Uterus (tissue), 4 donors: ENCODE measurements at places on chromosomes 2 and 18. TPM values are rescaled to one million over a fixed set of nuclear protein-coding genes. Genes with fewer than 3 reads are reported as not detected.
A peak's percentile ranks its signal among the peaks of the same experiment; 100 is the strongest.

DNA sequence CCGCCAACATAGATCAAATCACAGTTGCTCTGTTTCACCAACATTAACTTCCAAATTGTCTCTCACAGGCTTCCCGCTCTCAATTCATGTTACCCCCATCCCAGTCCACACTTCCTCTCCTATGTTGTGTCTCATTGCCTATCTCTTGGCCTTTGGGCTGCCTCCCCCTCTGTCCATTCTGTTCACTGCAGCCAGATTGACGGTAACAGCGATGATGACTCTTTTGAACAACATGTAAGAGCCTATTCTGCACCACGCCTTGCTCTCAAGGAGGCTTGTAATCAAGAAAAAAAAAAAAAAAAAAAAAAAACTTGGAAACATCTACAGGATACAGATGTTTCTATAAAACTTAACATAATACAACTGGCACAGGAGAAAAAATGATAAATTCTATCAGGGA, 77.3 kb upstream of the RMDN2 start:
- H3K27me3 ChIP-seq: no peaks in the 10 kb centered on the region
- H3K4me1 ChIP-seq: peaks cover 13% of the 10 kb centered on the region
- H3K27ac ChIP-seq: no peak overlapping the region

Gene TEKT4
- 0.55 TPM for total RNA-seq

- no peaks in the 10 kb centered on the region for H3K36me3 ChIP-seq
- H3K27me3 ChIP-seq: no peaks in the 10 kb centered on the region
- no peaks in the 10 kb centered on the region for H3K4me1 ChIP-seq
- H3K4me3 ChIP-seq: no peak overlapping the region
- no peak for DNase-seq
These were observed 7.8 kb upstream of the CCDC141 start for GRCh38 chr2:179057737-179058136.

- H3K4me3 ChIP-seq: no peak overlapping the region
- H3K27ac ChIP-seq: no peak overlapping the region
These were observed 4.6 kb upstream of the ACAA2 start for GRCh38 chr18:49817947-49818346.

DNA sequence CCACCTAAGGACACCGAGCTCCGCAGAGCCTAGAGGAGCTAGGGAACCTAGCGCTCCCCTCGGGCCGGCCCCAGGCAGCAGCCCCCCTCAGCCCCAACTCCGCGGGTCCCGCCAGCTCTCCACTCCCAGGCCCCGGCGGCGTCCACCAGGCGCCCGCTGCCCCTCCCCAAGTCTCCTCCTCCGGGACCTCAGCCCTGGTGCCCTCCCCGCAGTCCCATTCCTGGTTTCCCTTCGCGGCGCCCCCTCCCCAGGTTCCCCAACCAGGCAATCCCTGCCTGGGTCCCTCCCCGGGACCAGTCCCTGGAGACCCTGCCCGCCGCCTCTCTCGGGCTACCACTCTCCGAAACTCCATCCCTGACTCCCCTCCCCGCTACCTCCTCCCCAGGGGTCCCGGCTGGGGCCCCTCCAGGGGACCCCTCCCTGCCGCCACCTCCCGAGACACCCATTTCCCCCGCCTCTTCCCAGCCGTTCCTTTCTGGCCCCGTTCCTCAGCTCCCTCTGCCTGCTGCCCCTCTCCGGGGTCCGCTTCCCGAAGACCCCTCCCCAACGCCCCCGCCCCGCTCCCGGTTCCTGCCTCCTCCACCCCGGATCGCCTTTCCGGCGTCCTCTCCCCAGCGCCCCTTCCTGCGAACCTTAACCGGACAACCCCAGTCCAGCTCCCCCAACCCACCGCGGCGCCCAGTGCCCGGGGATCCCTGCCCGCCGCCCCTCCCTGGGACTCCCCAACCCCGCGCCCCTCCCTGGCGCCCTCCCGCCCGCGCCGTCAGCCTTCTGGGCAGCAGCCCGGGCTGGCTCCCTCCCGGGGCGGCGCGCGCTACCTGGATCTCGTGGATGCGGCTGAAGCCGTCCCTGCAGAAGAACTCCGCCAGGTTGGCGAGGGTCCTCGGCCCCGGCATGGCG, 678 bp downstream of the CYP27C1 start:
- H3K36me3 ChIP-seq: no peaks in the 10 kb centered on the region
- no peak overlapping the region for H3K27ac ChIP-seq
- peaks cover 17% of the 10 kb centered on the region for H3K4me1 ChIP-seq
- DNase-seq: peak; percentile 32
- peak overlapping the region; percentile 22 for H3K4me3 ChIP-seq
- H3K27me3 ChIP-seq: peaks cover 6% of the 10 kb centered on the region

Gene SANBR
- 10.9 TPM for total RNA-seq

GRCh38 chr18:5238371-5238976, 41.4 kb upstream of the AKAIN1 start:
- H3K4me1 ChIP-seq: no peaks in the 10 kb centered on the region
- DNase-seq: no peak

- DNase-seq: no peak
- no peaks in the 10 kb centered on the region for H3K4me1 ChIP-seq
- no peaks in the 10 kb centered on the region for H3K36me3 ChIP-seq
- H3K27ac ChIP-seq: no peak overlapping the region
- no peak overlapping the region for H3K4me3 ChIP-seq
These were observed 16.9 kb downstream of the PRKAG3 start for GRCh38 chr2:218814540-218815243.

Gene NEU2
- not detected for total RNA-seq

DNA sequence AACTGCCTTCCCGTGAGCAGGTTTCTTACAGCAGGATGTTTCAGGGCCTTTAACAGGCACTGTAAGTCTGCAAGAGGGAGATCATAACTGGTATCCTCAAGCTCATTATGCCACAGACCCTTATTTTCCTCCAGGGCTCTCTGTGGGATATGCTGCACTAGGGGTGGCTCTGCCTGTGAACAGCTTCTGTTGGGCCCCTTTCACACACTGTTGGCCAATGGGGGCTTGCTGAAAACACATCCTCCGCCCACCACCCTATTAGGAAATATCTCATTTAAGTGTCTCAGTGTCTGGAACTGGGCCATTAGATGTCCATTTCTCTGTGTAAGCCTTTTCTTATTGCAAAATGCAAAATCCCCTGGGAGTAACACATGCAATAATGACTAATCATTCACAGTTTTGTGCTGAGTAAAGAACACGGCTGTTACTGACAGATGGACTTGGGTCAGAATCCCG, 414.3 kb upstream of the HS6ST1 start:
- no peak overlapping the region for H3K4me3 ChIP-seq
- H3K36me3 ChIP-seq: no peaks in the 10 kb centered on the region
- no peaks in the 10 kb centered on the region for H3K4me1 ChIP-seq
- no peak overlapping the region for H3K27ac ChIP-seq
- no peak for DNase-seq

Gene SLC9A2
- 0.29 TPM for total RNA-seq

DNA sequence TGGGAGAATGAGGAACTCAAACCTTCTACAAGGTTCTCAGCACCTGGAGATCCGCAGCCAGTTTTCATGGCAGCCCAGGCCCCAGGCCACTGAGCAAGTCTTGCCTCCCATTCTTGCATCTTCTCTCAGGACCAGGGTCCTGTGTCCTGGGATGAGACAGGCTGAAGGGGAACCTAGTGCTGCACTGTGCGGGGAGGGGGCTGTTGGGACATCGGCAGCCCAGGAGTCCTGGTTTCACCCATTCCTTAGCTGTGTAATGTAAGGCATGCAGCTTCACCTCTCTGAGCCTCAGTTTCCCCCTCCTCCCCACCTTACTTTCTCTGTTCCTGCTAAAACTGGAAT, 43.9 kb downstream of the TNS1 start:
- peak overlapping the region; percentile 91 for H3K27ac ChIP-seq
- no peaks in the 10 kb centered on the region for H3K36me3 ChIP-seq
- no peak for DNase-seq
- no peaks in the 10 kb centered on the region for H3K27me3 ChIP-seq
- H3K4me3 ChIP-seq: no peak overlapping the region

- H3K27me3 ChIP-seq: no peaks in the 10 kb centered on the region
- no peaks in the 10 kb centered on the region for H3K36me3 ChIP-seq
- DNase-seq: no peak
- no peaks in the 10 kb centered on the region for H3K4me1 ChIP-seq
- no peak overlapping the region for H3K4me3 ChIP-seq
These were observed 131.2 kb downstream of the KCTD1 start for GRCh38 chr18:26417190-26417589.

GRCh38 chr2:226909126-226909525, 73.3 kb downstream of the RHBDD1 start:
- no peaks in the 10 kb centered on the region for H3K4me1 ChIP-seq
- H3K27ac ChIP-seq: no peak overlapping the region
- H3K27me3 ChIP-seq: no peaks in the 10 kb centered on the region

Gene TUBA3D
- 10.6 TPM for total RNA-seq

DNA sequence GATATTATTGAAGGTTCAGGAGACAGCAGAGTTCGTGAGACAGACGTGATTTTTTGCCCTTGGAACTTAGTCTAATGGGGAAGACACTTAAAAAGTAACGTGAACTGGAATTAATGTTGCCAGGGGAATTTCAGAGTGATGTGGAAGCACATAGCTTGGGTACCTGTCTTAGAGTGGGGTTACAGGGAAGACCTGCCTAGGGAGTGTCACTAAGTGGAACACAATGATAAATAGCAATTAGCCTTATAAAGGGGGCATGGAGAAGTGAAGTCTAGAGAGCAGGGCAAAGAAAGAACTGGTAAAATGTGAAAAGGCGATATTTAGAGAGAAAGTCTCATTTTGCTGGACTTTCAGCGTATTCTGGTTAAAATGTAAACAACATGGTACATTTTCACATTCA, 306.0 kb upstream of the TCF4 start:
- DNase-seq: no peak
- no peaks in the 10 kb centered on the region for H3K36me3 ChIP-seq
- H3K27me3 ChIP-seq: no peaks in the 10 kb centered on the region
- H3K4me1 ChIP-seq: no peaks in the 10 kb centered on the region

- no peak for DNase-seq
- H3K36me3 ChIP-seq: no peaks in the 10 kb centered on the region
- no peak overlapping the region for H3K27ac ChIP-seq
- no peaks in the 10 kb centered on the region for H3K27me3 ChIP-seq
- H3K4me1 ChIP-seq: no peaks in the 10 kb centered on the region
These were observed 20.6 kb downstream of the ERMN start for GRCh38 chr2:157304811-157305722.

Gene SERPINB10
- not detected for total RNA-seq

GRCh38 chr2:25816249-25816648, 62.0 kb downstream of the ASXL2 start:
- H3K27me3 ChIP-seq: no peaks in the 10 kb centered on the region
- H3K4me3 ChIP-seq: no peak overlapping the region
- no peak overlapping the region for H3K27ac ChIP-seq
- DNase-seq: no peak
- no peaks in the 10 kb centered on the region for H3K4me1 ChIP-seq

Gene CRYGC
- total RNA-seq: not detected
